ENCODE measurements at places on chromosomes 5 and 9.

- DNase-seq: no peak
Measured at GRCh38 chr5:57313716-57314115, 139.9 kb downstream of the GPBP1 start.

DNA sequence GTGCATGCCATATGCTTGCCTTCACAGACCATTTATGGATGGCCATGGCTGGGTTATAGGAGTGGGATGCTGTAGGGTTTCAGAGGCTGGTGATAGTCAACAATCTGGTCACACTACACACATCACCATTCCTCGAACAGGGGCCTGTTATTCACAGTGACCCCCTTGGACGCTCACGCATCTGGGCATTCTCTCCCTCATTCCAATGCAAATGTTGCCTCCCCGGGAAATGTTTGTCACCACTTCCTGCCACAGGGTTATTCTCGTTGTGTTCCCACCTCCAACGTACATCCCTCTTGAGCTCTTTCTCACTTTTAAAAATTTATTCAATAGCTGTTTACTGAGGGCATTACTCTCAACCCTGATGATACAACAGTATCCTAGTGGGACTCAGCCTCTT lies 135.4 kb downstream of the SCAMP1 start:
- no peak for DNase-seq

DNA sequence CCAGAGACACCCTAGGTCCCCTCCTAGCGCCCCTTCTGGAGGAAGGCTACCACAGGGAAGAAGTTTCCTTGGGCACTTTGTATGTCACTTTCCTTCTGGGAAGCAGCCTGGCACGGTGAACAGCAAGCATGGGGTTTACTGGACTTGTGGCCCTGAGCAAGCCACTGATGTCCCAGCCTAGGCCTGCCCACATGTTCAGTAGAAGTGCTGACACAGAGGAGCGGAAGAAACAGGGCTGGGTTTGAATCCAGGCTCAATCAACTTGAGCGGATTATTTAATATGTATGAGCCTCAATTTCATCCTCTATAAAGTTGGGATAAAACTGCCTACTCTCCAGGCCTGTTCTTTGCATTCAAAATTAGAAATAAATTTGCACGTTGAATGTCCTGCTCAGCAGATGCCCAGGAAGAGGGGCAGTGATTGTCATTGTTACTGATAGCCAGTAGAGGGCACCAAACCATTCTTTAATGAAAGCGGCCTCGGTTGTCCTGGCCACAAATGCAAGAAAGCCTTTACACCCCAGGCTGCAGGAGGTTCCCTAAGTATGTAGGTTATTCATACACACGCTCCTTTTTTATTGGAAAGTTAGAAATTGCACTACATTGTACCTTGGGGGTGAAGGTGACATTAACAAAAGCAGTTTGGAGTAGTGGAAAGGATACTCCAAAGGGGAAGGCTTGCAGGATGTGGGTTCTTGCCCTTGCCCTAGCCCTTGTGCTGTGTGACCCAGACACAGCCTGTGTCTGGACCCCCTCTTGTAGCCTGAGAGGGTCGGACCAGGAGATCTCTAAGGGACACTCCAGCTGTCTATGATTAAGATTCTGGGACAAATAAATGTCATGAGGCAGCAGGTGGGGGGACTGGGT lies 13.4 kb upstream of the XPA start:
- peak; percentile 55 for DNase-seq

DNA sequence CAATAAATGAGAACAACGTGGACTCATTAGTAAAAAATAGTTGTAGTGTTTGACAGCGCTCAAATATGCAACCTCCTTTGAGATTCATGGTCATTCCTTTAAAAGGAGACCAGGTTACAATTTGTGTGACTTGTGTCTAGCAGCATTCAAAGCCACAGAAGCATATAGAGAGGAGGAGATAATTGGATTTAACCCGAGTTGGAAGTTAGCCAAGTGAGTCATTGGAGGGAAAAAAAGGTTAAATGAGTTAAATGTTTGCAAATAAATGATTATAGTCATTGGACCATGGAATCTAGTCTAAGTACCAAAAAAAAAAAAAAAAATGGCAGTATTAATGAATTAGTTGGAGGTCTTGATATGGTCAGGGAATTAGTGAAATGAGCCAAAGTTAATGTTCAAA lies 90.9 kb downstream of the ITGA1 start:
- no peak for DNase-seq

DNA sequence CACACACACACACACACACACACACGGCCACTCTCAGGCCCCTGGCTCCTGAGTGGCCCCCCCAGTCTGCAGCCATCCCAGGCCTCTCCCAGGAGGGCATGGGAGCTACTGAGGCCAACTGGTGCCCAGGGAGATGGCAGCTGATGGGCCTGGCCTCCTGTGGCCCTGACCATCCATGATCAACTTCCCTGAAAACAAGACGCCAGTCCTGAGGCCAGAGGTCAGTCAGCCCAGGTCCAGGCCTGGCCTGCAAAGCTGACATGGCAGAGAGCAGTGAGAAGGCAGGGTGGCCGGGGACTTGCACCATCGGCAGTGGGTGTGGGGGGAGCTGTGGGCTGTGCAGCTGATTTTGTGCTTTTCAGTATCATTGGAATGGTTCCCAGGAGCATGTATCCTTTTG lies 47.0 kb downstream of the SARDH start:
- DNase-seq: no peak

- DNase-seq: no peak
Measured at GRCh38 chr5:157165668-157166067, 396 bp downstream of the GARIN3 start.

DNA sequence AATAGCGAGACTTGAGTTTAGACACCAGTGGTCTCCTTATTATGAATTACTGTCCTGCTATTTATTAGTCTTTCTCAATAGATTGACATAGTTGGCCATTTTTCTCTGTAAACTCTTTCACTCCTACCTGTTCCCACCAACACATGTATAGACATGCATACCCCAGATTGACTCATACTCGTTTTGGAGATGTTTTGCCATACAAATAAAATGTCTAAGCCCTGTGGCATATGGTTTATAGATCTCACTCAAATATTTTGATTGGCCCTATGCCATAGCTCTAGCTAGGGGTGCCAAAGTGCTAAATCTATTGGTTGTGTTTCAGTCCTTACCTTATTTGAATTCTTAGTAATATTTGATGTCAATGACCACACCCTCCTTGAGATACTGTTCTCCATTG lies 42.3 kb downstream of the CAMK4 start:
- no peak for DNase-seq

- DNase-seq: no peak
Measured at GRCh38 chr5:138573949-138574670, 1.1 kb downstream of the HSPA9 start.

GRCh38 chr5:135192351-135192750 lies 158.3 kb upstream of the PITX1 start:
- DNase-seq: no peak

DNA sequence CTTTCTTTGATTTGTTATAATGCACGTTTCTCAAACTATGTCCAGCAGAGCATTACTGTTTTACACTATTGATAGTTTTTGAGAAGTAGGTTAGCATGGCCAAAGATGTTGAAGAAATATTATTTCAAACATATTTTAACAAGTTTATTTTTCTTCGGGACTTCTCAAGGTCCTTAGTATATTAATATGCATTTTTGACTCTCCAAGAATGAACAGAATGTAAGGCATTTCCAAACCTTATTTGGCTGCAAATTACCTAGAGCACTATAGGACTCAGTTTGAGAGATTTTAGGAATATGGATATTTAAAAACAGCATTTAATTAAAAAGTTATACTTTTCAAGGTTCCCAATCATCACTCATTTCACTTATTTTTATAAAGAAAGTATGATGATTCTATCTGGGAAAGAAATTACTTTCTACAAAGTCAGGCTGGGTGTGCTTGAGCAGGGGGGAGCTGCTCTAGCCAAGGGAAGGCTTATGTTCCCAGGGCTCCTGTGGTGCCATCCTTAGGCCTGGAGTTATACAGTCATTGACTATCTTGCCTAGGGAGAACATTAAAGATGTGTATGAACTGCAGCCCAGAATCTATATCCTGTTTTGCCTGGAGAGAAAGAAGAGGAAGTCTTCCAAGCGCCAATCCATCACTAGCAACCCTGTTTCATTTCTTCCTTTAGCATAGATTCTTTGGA lies 27.6 kb upstream of the NREP start:
- DNase-seq: no peak

DNA sequence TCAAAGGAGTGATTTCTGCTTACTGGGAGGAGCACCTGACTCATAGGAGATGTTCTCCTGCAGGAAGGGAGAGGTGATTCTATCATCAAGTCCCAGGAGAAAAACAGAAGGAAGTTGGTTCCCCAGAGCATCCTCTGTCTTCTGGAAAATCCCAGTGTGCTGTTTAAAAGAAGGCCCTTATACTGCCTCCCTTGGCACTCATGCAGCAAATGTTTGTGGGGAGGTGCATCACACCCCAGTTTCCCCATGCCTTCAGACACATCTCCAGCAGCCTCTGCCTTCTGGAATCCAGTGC lies 63.1 kb downstream of the PPARGC1B start:
- DNase-seq: no peak

DNA sequence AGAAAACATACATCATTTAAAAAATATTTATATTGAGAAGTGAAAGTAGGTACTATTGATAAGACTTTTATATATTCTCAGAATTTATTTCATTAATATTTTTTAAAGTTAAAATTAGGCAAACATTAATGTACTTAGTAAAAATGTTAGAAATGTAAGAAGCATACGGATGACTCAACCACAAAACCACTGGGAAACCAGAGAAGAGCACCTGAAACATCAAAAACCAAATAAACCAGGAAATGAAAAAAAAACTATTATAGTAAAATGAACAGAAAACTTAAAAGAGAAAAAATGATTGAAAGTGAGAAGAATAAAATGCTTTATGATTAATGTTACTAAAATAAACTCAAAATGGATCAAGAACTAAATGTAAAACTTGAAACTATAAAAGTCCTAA lies 233.2 kb upstream of the DAB2 start:
- no peak for DNase-seq

DNA sequence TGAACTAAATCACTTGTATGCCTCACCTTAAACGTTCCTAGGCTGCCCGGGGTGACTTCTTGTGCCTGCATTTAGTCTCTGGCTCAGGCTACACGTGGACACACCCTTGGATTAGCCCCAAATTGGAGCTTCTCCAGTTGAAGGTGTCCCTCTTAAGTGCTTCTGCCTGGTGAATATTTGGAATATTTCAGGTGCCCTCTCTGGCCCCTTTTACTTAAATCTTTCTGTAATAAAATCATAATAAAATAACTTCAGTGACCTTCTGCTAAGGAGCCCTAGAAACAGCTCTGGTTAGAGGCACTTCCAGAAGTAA lies 74.3 kb upstream of the KLF9 start:
- no peak for DNase-seq

DNA sequence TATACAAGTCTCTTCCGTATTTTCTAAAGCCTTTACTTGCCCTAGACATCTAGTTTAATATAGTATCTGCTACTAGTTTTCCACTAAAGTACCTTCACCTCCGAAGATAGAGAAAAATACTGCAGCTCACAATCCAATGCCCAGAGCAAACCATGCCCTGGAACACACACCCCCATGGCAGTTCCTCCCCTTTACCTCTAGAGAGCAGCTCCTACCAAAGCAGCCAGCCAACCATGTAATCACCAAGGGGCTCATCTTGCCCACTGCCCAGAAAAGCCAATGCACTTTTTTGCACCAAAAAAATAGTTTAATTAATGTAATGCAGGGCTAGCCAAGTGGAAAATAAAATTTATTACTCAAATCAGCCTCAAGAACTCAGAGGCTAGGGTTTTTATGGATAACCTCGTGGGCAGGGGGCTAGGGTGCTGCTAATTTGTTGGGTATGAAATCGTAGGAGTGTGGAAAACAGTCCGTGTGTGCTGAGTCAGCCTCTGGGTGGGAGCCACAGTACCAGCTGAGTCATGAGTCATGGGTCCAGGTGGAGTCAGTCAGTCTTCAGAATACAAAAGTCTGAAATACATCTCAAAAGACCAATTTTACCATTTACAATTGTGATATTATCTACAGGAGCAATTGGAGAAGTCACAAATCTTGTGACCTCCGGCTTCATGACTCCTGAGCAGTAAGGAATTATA lies 120.1 kb upstream of the ACO1 start:
- no peak for DNase-seq

GRCh38 chr5:171520300-171521174 lies 101.1 kb downstream of the FGF18 start:
- DNase-seq: no peak

DNA sequence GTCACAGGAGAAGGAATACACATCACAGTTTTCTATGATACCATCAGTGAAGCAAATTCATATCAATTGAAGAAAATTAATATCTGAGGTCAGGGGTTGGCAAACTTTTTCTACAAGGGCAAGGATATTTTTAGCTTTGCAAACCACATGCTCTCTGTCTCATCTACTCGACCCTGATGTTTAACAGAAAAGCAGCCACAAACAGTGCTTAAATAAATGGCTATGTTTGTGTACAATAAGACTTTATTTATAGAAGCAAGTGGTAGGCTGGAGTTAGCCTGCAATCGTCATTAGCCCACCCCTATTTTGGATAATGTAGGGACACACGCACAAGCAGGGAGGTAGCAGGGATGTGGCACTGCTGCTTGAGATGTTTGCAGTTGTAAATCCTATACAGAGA lies 251.4 kb downstream of the CETN3 start:
- no peak for DNase-seq

GRCh38 chr5:1875843-1876659 lies 6.7 kb downstream of the IRX4 start:
- DNase-seq: no peak
